Stimulated activated CD8-positive, alpha-beta memory T cell treated with anti-CD3 and anti-CD28 coated beads, Interleukin-4, amount 100 ng/mL, for 4 hours (primary cell): ENCODE measurements at places on chromosomes 11 and 22.

DNA sequence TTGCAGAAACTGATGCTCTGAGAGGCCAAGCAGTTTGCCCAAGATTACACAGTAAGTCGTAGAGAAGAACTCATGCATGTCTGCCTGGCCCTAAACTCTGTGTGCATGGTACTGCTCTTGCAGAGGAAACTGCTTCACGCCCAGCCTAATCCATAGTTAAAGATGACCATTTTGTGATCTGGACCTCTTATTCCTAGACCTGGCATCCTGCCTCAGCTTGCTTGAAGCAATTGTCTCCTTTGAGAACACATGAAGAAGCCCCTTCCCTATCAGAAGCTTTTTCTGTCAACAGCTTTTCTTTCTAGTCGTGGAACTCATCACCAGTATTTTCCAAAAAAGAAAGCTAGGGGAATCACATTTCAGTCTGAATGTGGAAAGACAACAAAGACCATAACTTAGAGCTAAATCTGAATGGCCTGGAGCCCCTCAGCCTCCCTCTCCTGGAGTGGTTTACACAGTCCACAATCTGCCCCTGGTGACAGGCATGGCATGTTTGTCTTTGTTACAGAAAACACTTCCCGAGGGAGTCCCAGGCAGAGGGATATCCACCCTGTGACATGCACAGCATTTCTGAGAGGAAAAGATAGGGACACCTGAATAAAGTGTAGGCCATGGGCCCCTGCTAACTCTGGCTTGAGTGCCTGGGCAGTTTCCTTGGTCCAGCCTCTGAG is 2.9 kb upstream of the FZD4 start:
- DNase-seq: no peak

DNA sequence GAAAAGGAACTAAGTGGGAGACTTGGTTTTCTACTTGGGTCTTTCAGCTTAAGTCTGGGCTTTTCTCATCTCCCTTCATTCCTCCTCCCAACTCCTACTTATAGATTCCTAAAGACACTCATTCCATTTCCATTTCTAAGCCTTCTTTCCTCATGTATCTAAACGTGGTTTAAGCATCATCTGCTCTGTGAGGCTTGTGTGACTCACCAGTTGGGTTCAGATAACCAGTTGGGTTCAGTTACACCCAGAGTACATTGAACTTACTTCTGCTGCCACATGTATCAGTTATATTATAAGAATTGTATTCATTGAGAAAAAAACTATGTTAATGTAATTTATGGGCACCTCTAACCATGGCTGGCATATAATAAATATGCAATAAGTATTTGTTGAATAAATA is 831.2 kb upstream of the CCDC90B start:
- DNase-seq: no peak

GRCh38 chr22:23752750-23753149 is 1.5 kb downstream of the VPREB3 start:
- DNase-seq: no peak

- no peak for DNase-seq
These were observed 14.7 kb downstream of the ABTB2 start for GRCh38 chr11:34343153-34343552.

- DNase-seq: no peak
These were observed 3.7 kb upstream of the PLAAT4 start for GRCh38 chr11:63532799-63533475.

GRCh38 chr11:123653827-123654565 is 428 bp downstream of the SCN3B start:
- no peak for DNase-seq

- no peak for DNase-seq
These were observed 6.4 kb upstream of the GTSE1 start for GRCh38 chr22:46290121-46290842.

GRCh38 chr22:44270556-44270880 is 42.2 kb downstream of the SHISAL1 start:
- no peak for DNase-seq

DNA sequence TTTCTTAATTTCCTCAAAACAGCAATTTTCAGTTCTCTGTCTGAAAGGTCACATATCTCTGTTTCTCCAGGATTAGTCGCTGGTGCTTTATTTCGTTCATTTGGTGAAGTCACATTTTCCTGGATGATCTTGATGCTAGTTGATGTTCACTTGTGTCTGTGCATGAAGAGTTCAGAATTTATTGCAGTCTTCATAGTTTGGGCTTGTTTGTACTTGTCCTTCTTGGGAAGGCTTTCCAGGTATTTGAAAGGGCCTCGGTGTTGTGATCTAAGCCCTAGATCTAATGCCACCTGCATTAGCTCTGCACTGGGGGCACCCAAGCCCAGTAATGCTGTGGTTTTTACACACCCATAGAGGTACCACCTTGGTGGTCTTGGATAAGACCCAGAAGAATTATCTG is 228.9 kb downstream of the GUCY1A2 start:
- no peak for DNase-seq

GRCh38 chr11:30936491-30936890 is 350.3 kb upstream of the MPPED2 start:
- DNase-seq: no peak

GRCh38 chr11:13726456-13726855 is 58.0 kb downstream of the FAR1 start:
- no peak for DNase-seq

DNA sequence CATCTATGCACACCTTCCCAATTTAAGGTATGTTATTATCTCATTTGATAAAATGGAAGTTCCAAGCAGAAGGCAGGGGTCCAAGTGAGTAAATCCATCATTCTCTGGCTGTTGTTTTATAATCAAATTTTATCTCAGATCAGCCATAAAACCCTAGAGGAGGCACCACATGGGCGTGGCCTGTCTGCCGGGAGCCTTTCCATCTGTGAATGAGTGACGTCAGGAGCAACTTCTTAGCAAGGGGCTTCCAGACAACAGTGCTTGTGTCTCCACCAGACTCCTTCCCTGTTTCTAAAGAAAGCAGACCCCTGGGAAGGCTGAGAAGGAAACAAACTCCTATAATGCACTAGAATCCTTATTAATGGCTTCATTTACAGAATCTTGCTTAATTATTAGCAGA is 13.5 kb downstream of the SEZ6L start:
- no peak for DNase-seq

DNA sequence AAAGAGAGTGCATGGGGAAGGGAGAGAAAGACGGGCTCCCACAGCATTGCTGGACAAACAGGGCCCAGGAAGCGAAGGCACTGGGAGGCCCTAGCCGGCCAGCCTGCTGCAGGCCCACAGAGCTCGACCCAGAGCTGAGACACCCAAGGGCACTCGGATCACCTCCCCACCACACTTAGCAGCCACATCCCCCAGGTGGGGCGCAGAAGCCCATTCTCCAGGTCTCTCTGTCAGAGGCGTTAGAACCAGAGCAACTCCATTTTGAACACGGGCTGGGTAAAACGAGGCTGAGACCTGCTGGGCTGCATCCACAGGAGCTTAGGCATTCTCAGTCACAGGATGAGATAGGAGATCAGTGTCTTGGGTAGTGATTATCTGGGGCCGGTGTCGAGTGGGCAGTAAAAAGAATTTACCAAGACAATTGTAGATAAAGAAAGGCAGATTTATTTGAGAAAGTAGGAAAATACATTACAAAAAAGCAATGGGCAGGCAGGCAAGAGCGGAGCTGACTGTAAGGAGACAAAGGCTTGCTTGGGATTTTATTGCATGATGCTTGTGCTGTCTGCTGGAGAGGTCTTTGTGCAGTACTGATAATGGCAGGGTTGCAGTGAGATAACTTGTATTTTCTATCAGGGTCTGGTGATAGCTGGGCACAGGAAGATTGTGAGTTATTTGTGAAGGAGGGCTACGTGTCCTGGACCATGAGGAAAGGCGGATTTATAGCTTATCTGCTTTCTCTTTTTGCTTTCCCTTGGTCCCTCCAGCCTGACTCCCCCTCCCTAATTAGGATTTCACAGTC is 13.4 kb upstream of the CAPN5 start:
- DNase-seq: no peak

DNA sequence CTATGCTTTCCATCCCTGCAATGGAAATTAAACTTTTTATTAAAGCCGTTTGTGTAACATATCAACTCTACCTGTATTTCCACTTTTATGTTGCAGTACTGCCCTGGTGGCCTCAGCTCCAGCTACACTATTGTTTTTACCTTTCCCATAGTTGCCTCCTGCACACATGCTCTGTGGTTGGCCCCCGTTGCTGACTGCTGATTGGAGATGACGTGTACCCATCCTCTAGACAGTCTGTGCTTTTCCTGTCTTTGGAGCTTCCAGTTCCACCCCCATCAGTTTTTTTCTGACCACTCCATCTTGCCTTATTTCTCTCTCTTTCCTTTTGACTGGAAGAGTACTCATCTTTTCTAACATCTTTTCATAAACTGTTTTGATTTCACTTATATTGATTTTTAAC is 123.8 kb downstream of the TEAD1 start:
- no peak for DNase-seq

DNA sequence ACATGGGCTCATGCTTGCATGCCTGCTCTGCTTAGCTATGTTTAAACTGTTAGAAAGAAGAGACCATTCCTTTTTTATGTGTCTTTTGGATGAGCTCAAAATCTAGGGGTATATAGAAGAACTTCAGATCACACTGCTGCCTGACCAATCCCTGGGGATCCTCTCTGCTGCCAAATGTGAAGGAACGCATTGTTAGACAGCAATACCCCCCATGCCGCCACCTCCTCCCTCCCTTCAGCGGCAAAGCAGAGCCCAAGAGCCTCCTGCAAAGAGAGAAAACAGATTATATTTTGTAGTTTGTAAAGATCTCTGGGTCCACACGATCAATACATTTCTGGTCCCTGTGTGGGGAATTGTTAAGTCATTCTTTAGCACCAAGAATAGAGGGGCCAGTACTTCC is 677.6 kb downstream of the NTM start:
- no peak for DNase-seq

DNA sequence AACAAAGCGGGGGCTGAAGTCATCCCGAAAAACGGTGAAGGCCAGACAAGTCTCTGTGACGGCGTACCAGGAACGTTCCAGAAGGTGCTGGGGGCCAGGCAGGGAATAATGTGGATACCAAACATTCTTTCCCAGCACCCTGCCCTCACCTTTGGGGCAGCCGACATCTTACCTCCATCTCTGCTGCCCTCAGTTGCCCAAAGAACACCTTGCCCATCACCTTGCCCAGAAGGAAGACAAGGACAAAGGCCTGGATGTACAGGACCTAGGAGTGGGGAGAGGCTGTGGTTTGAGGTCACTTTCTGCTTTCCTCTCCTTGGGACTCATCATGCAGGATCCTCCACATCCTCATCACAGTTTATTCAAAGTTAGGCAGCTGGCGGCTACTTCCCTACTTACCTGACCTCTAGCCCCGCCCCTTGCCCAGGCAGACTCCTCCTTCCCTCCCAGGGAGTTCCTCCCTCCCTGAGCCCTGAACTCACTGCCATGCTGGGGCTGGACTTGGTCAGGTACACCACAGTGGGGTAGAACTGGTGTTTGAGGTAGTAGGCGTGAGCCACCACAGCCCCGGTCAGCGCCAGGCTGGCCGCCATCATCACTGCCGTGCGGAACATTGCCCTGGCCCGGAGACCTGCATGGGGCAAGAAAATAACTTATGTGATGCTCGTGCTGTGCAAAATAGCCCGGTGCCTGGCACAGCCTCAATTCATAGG is 1.2 kb downstream of the SYVN1 start:
- no peak for DNase-seq

GRCh38 chr11:91023731-91024130 is 800.9 kb upstream of the CHORDC1 start:
- no peak for DNase-seq

- DNase-seq: no peak
These were observed 317.7 kb downstream of the OPCML start for GRCh38 chr11:133214646-133215045.

DNA sequence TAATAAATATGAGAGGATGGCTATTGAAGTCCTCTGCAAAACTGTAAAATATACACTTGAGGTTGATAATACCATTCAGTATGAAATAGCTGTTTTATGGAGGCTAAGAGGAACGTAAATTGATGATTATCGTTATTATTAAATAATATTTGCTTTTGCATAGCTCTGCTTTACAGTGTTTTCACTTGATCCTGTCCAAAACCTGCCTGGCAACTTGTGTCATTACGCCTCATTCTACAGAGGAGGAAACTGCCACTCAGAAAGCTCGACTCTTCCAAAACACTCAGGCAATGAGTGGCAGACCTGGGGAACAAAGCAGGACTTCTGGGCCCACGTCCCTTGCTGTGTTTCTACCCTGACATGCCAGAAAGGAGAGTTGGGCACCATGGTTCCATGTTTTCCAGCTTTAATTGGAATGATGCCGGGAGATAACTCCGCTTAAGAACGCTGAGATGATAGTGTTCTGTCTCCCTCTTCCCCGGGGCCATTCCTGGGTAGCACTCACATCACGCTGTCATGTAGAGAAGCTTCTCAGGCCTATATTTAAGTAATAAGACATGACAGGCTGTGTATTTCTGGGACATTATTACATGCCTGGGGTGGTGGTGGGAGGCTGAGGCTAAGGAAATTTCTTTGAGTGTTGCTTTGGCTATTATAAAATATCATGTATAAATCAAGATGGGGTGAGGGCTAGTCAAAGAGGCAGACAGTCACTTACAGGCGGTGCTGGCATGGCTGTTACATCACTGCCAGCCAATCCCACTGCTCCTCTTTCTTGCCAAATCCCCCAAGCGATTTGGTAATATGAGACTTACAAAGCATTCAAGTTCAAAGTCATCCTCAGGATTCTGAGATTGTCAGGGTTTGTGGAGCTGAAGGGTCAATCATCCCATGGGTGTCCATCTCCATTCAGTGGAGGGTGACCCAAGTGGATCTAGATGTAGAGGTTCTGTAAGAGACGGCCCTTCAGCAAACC is 501.7 kb downstream of the INSC start:
- no peak for DNase-seq

DNA sequence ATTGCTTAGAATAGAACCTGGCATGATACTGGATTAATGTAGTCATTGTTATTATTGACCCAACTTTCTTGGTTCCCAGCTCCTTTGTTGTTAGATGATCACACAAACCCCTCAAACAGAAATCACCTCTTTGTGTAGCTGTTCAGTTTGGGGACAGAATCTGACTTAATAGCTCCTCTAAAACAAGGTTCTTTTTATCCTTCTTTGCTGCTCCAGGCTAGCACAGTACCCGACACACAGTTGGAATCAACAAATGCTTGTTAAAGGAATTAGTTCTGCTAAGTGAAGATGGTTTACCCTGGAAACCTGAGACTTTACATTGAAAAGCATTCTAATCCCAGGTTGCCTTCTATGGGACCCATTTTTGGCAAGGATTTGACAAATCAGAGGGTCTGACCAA is 43.9 kb downstream of the GAB2 start:
- DNase-seq: no peak

GRCh38 chr11:27291954-27292636 is 70.9 kb downstream of the CCDC34 start:
- DNase-seq: no peak

- no peak for DNase-seq
These were observed 92.3 kb downstream of the MORC2 start for GRCh38 chr22:30876221-30876751.
